CD4-positive, alpha-beta T cell treated with Interferon alpha-2 for 1 hour (primary cell): ENCODE measurements at places on chromosomes 3 and 15.

GRCh38 chr3:52080830-52081719, 24.7 kb upstream of the DUSP7 start:
- DNase-seq = no peak

DNA sequence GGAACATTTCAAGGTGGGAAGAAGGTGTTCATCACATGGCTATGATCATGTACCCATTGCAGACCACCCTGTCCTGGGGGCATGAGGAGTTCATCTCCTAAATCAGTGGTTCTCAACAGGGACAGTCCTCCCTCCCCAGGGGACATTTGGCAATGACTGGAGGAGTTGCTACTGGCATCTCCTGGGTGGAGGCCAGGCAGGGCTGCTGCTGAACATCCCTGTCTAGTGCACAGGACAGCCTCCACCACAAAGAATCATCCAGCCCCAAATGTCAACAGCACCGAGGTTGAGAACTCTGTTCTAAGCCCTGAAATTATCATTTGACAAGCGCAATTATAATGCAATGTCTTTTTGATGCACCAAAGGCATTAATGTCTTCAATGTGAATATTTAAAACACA, 4.4 kb upstream of the DNAJB8 start:
- no peak for DNase-seq

DNA sequence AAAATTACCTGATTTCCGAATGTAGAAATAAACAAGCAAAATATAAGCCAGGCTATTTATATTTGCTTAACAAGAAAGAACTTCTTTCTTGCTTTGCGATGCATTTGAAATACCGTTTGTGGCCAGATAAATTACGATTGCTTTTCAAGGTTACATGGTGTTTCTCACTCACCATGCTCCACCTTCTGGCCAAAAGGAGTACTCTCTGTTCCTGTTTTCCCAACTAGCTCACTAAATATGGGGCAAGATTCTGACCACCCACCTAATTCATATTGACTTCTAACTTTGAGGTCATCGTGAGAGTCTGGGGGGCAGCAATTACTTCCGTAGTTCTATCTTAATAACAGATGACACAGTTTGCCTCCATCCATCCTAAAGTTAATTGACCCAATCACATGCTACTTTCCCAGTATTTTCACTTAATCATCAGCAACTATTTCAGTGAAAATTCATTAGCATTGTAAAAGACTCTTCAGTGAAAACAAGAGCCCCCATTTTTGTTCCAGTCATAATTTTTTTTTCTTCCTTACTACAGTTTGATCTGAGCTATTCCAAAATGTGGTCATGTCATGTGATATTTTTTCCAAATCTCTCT, 25.9 kb downstream of the ACP3 start:
- DNase-seq = peak; percentile 10

DNA sequence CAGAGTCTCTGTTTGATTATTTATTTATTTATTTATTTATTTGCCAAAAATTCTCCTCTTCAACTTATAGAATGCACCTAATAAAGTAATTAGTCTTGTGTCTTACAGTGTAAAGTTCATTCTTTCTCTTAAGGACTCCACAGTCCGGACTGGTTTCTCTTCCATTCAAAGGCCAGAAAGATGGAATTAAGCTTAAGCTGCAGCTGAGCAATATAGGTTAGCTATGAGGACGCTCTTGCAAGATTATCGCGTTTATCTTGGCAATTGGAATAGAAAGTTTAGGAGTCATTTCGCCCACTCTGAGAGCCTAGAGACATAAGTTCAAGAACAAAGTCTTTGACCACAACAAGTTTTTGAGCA, 15.0 kb downstream of the TAGLN3 start:
- no peak for DNase-seq

DNA sequence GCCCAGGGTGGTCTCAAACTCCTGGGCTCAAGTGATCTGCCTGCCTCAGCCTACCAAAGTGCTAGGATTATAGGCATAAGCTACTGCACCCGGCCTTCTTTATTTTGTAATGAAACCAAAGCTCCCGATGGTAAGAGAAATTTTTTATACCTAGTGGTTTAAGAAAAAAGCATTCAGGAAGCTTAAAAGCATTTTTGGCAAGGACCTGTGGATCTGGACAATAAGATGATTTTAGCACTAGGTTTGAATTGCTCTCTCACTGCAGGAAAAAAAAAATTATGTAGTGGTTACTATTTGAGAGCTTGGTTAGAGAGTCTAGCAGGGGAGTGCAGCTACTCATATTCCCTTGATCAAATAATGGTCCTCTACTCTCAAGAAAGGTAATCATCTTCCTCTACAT, 64.9 kb upstream of the PIK3R4 start:
- no peak for DNase-seq

GRCh38 chr3:30962493-30962892, 68.0 kb upstream of the GADL1 start:
- DNase-seq = no peak

DNA sequence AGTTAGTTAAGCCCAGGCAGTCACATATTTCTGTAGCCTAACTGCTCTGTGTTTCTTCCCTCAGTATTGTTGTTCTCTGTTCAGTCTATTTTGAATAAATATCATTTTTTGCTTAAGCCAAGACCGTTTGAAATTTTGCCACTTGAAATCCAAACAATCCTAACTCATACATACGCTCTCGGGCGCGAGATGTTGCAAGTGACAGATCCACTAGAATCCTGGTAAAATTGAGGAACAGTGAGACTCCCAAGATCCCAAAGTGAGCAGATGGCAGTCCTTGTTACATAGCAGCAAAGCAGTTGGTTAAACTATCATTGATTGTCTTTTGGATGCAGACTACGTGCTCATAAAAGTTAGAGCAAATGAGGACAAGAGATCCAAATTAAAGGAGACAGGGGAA, 625.4 kb downstream of the TBL1XR1 start:
- no peak for DNase-seq

DNA sequence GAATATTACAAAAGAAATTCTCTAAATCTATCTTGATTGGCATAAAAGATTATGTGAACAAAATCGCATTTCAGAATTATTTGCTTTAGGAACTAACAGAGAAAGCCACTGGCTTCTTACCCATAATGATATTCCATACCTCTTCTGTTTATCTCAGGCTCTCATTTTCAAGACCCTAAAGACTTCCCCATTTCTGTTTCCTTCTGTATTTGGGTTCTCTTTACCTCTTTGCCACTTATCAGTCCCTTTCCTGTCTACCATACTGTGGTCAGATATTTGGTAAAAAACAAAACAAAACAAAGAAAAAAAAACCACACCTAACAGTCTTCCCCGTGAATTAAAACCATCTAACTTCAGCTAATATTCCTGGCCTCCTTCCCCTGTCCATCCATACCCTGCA, 108.5 kb downstream of the LRRC28 start:
- no peak for DNase-seq

DNA sequence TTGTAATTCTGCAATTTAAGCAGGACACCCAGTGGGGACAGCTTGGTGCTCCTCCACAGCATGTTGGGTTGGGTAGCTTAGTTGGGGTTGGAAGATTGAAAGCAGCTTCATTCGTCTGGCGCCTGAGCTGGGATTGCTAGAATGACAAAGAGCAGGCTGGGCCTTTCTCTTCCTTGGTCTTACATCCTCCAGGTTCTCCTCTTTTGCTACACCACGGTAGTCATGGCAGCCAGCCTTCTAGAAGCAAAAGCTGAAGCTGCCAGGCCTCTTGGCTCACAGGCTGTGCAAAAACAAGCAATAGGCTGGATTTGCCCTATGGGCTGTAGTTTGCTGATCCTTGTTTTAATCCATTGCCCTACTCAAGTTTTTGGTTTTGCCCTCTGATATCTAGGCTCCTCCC, 3.2 kb upstream of the ANXA2 start:
- DNase-seq = no peak

DNA sequence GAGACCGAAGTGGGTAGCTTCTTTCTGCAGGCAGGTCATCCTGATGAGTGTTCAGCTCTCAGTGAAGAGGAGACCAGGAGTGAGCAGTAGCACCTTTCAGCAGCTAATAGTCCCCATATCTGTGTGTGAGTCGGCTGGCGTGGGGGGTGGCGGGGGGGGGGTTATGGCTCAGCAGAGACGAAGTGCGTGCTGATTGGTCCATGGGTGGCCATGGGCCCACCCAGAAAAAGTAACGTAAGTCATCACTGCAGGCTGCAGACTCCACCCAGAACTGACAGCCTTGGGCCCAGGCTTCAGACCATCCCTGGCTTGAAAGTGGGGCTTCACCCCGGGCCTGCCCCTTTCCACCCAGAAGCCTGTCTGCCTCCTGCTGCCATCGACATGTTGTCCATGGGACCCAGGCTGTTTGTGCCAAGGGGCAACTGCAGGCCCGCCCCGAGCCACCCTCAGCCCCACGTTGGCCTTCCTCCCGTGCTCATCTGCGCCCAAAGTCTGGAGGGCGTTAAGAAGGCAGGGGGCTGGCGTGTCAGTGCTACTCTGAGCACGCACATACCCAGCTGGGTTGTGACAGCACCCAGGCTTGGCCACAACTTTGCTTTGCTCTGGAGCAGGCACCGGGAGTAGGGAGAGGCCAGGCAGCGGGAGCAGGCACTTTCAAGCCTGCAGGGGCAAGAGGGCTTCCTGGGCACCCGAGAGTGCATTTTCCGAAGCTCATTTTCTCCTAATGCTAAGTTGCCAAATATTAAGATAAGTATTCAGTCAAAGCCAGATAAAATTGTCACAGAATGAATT, 511.7 kb upstream of the CDIN1 start:
- DNase-seq = no peak
